Activated CD4-positive, alpha-beta T cell treated with anti-CD3 and anti-CD28 coated beads, Interleukin-2, amount 10 ng/mL, durations not matched to agents 7 days and 5 days (primary cell): ENCODE measurements at places on chromosomes 1 and 21. TPM values are rescaled to one million over a fixed set of nuclear protein-coding genes. Genes with fewer than 3 reads are reported as not detected.

DNA sequence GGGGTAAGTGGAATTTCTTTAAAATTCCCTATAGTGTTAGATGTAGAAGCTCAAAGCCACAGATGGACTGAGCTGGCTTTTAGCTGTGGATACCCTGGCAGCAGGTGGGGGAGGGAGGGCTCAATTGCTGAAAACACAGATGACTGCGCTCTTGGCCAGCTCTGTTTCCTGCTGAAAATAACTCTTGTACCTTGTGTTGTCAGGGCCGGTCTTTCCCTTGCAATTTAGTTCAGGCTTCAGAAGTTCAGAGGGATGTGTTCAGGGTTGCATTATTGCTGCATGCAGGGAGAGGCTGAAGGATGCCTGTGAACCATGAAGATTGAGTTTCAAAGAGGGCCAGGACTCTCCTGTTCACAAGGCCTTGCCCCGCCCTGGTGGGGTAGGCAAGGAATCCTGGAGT is 58.1 kb upstream of the GCLM start:
- no peaks in the 10 kb centered on the region for H3K4me1 ChIP-seq
- no peaks in the 10 kb centered on the region for H3K27me3 ChIP-seq
- H3K4me3 ChIP-seq, result no peak overlapping the region
- no peak overlapping the region for H3K27ac ChIP-seq

DNA sequence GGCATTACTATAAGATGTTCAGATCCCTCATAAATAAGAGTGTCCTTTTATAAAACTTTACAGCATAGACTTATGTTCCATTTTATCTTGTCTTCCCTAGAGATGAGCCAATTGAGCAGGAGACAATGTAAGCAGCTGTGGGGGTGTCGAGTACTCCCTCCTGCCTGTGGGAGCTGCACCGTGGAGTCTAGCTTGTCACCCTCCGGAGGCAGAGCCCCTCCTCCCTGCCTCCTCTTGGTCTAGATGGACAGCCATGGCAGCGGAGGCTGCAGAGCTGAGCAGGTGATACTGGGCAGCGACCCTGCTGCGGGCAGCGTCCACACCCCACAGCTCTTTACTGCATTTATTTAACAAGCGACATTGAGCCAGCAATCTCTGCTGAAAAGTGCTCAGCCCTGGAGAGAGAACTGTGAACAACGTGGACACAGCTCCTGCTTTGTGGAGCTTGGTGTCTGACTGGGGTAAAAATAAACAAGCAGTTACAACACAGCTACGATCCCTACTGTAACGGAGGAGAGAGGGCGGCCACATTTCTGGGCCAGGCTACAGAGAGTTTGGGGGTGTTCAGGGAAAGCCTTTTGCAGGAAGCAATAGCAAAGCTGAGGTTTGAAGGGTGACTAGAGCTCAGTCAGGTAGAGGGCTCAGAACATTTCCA is 12.8 kb upstream of the KIF21B start:
- H3K4me1 ChIP-seq, result no peaks in the 10 kb centered on the region
- no peaks in the 10 kb centered on the region for H3K36me3 ChIP-seq
- no peaks in the 10 kb centered on the region for H3K27me3 ChIP-seq
- H3K4me3 ChIP-seq, result no peak overlapping the region
- no peak overlapping the region for H3K27ac ChIP-seq

DNA sequence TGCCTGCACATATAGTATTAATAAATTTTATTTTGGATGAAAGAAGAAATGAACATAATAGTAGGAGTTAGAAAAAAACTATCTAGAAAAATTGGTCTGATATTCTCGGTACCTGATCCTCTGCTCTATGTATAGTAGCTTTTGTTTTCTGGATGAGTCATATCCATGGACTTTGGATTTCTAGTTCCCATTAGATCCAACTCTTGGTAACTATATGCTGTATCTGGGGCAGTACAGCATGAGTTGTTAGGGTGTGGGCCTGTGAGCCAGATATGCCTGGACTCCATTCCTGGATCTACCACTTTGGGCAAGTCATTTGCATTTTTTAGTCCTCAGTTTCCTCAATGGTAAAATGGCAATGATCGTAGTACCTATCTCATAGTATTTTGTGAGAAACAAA is 372.2 kb upstream of the PKN2 start:
- H3K36me3 ChIP-seq, result no peaks in the 10 kb centered on the region
- H3K27me3 ChIP-seq, result no peaks in the 10 kb centered on the region
- H3K27ac ChIP-seq, result no peak overlapping the region

DNA sequence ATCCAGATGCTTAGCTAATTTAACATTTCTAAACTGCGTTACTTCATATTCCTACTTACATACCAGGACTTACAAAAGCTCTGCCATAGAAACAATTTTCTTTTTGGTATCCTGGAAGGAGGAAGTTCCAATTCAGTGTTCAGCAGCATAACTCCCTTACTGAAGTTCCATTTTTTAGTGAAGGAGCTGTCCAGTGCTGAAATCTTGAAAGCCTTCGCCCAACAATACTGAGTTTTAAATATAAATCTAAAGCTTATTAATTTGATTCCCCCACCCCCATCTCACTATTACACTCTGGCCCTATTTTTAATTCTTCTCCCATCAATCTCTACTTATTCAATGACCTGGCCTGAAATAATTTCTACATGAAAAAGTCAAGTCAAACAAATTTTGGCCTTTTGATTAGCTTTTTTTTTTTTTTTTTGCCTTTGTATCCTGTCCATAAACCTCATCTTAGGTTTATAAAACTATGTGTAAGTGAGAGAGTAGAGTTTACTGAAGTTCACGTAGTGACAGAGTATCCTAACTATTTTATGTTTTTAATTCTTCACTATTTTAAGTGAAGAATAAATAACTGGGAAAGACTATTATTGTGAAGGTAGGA is 323.0 kb upstream of the PLD5 start:
- no peaks in the 10 kb centered on the region for H3K4me1 ChIP-seq
- no peak overlapping the region for H3K27ac ChIP-seq
- DNase-seq, result no peak
- H3K27me3 ChIP-seq, result no peaks in the 10 kb centered on the region

GRCh38 chr1:153527023-153527682 is 8.6 kb downstream of the S100A6 start:
- no peaks in the 10 kb centered on the region for H3K27me3 ChIP-seq
- H3K27ac ChIP-seq, result no peak overlapping the region

DNA sequence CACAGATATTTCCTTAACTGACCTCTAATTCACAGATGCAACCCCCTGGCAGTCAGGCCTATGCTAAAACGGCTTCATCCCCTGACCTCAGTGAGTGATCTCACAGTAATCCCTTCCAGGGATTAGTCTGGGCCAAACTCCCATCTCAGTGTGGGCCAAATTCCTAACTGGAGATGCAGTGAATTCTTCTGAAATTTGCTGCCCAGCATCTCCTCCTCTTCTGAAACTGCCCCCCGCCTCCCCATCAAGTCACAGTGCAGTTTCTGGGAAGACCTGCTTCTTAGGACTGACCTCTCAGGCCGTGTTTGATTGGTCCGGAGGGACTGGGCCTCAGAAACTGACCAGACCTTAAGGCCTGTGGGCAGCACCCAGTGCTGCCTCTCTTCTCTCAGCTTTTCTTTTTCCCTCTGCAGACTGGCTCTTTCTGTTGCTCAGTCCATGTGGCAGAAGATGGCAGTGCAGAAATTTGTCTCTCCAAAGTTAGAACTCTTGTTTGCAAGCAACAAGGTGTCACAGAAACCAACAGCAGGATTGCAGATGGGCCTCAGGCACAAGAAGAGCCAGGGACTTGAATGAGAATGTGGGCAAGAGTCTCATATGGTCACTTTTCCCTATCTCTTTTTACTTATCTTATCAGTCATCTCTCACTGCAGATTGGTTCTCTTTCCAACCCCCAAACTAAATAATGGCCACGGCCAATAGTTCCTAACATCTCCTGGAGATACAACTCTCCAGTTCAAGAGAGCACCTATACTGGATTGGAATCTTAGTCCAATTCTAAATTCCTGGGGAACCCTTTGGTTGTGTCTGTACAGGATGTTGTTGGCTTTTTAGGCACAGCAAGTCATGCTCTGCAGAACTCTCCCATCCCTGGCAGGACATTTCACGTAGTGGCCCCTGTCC is 95.5 kb upstream of the RALGPS2 start:
- H3K27me3 ChIP-seq, result no peaks in the 10 kb centered on the region
- no peak overlapping the region for H3K27ac ChIP-seq
- H3K4me1 ChIP-seq, result no peaks in the 10 kb centered on the region
- DNase-seq, result no peak
- H3K36me3 ChIP-seq, result no peaks in the 10 kb centered on the region

- peaks cover 54% of the 10 kb centered on the region for H3K4me1 ChIP-seq
- no peak for DNase-seq
- no peaks in the 10 kb centered on the region for H3K27me3 ChIP-seq
- peaks cover 5% of the 10 kb centered on the region for H3K36me3 ChIP-seq
These were observed 509 bp downstream of the NVL start for GRCh38 chr1:224329484-224329841.

GRCh38 chr1:3996846-3997705 is 97.0 kb upstream of the C1orf174 start:
- no peak for DNase-seq
- H3K27me3 ChIP-seq, result peaks cover 1% of the 10 kb centered on the region
- no peaks in the 10 kb centered on the region for H3K36me3 ChIP-seq
- H3K4me1 ChIP-seq, result no peaks in the 10 kb centered on the region
- H3K27ac ChIP-seq, result no peak overlapping the region
- no peak overlapping the region for H3K4me3 ChIP-seq

GRCh38 chr1:44602634-44603628 is 71.3 kb downstream of the TMEM53 start:
- DNase-seq, result no peak
- no peak overlapping the region for H3K27ac ChIP-seq
- no peaks in the 10 kb centered on the region for H3K4me1 ChIP-seq
- H3K36me3 ChIP-seq, result no peaks in the 10 kb centered on the region
- H3K27me3 ChIP-seq, result no peaks in the 10 kb centered on the region
- H3K4me3 ChIP-seq, result no peak overlapping the region

DNA sequence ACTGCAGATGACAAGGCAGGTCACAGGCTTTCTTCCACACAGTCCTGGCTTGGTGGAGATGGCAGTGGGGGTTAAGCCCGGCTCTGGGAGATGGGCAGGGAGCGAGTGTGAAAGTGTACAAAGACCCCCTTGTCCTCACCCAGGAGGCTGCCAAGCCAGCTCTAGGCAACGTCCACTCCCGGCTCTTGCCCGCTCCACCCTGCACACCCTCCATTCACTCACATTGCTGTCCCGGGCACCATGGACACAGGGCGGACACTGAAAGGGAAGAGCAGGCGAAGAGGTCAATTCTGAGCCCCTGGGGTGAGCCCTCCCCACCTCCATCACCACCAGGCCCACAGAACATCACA is 8.9 kb downstream of the COL16A1 start:
- no peak overlapping the region for H3K27ac ChIP-seq
- H3K4me3 ChIP-seq, result no peak overlapping the region
- no peaks in the 10 kb centered on the region for H3K27me3 ChIP-seq
- DNase-seq, result no peak

DNA sequence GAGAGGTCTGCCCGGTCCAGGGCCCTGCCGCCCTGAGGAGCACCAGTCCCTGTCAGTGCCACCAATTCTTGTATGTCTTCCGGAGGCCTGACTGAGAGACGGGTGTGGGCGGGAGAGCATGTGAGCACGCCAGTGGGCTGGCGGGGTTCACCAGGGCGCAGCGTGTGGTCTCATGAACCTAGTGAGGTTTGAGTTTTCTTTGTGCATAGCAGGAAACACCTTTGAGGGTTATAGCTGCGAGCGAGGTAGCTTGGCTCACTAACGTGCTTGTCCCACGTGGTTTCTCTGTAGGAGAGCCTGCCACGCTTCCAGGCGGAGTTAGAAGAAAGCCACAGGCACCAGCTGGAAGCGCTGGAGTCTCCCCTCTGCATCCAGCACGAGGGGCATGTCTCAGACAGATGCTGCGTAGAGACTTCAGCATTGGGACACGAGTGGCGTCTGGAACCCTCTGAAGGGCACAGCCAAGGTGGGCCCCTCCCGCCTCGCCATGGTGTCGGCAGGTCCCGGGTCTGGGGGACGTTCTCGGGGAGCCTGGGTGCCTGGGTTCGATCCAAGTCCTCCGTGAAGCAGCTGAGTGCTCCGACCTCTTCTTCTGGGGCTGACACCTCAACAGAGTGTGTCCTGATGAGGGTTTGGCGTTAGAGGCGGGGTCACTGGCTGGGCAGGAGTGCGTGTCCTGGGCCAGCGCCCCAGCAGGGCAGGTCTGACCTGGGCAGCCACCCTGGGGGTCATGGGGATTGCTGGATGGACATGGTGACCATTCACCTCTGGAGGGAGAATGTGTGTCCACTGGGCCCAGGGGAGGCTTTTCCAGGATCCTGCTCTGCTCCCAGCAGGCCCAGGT is 31.4 kb downstream of the PCNT start:
- H3K27me3 ChIP-seq, result no peaks in the 10 kb centered on the region
- no peak for DNase-seq
- no peak overlapping the region for H3K27ac ChIP-seq
- H3K4me1 ChIP-seq, result no peaks in the 10 kb centered on the region
- peaks cover 35% of the 10 kb centered on the region for H3K36me3 ChIP-seq
- H3K4me3 ChIP-seq, result no peak overlapping the region

DNA sequence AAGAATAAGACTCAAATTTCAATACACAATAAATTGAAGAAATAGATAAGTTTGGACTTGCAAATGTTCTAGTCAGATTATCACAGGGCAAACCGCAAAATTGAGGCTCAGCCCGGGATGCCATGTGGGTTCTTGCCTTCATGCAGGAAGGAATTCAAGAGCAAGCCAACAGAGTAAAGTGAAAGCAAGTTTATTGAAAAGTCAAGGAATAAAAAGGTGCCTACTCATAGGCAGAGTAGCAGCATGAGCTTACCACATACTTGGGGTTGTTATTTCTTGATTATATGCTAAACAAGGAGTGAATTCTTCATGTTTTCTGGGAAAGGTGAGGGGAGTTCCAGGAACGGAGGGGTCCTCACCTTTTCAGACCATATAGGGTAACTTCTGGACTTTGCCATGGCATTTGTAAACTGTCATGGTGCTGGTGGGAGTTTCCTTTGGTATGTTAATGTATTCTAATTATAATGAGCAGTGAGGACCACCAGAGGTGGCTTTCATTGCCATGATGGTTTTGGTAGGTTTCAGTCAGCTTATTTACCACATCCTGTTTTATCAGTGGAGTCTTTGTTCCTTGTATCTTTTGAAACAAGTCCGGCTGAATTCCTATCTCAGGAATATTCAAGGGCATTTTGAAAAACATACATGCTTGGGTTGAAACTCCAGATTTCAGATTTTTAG is 2.0 kb upstream of the OR2AK2 start:
- no peaks in the 10 kb centered on the region for H3K36me3 ChIP-seq
- peaks cover 1% of the 10 kb centered on the region for H3K4me1 ChIP-seq
- no peak overlapping the region for H3K4me3 ChIP-seq
- H3K27me3 ChIP-seq, result no peaks in the 10 kb centered on the region

DNA sequence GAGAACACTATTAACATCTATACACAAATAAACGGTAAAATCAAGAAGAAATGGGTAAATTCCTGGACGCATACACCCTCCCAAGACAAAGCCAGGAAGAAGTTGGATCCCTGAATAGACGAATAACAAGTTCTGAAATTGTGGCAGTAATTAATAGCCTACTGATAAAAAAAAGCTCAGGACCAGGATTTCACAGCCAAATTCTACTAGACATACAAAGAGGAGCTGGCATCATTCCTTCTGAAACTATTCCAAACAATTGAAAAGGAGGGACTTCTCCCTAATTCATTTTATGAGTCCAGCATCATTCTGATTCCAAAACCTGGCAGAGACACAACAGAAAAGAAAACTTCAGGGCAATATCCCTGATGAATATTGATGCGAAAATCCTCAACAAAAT is 70.7 kb upstream of the FMO3 start:
- H3K4me3 ChIP-seq, result no peak overlapping the region
- DNase-seq, result no peak
- H3K27ac ChIP-seq, result no peak overlapping the region

Gene RPE65
- total RNA-seq, result not detected

Gene HTR1D
- not detected for total RNA-seq

Gene CYP4X1
- not detected for total RNA-seq

Gene A3GALT2
- total RNA-seq, result not detected

Gene IGSF9
- not detected for total RNA-seq
